ENCODE measurements at places on chromosomes 7 and 10.

DNA sequence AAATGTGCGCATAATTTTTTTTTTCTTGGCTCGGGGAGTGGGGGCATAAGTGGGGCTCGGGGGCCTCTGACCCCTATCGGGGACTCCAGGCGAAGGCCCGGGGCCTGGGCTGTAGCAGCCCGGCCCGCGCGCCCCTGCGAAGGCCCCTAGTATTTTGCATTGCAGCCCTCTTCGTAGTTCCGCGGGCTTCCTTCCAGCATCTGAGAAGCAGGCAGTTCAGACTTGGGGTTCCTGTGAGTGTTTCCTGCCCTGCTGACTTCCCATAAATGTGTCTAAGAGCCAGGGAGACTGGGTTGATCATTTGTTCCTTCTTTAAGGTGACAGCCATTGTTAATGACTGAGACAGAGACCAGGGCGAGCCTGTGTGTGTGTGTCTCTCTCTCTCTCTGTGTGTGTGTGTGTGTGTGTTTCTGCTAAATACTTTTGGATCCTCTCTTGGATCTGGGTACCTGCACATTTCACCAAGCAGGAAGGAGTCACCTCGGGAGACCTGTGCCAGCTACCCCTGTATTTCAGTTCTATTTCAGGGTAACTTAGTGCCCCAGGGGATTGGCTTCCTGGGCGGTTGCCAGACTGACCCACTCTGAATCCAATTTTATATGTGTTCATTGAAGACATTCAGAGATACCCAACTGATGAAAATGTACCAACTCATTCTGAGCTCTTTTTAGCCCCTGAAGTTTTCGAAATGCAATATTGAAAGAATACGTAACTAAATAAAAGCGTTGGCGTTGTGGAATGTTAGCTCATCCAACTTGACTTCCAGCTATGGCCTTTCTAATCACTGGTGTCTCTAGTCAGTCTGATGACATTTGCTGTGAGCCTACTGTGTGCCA lies 805 bp downstream of the MSRB2 start:
- peak; percentile 58 for DNase-seq

DNA sequence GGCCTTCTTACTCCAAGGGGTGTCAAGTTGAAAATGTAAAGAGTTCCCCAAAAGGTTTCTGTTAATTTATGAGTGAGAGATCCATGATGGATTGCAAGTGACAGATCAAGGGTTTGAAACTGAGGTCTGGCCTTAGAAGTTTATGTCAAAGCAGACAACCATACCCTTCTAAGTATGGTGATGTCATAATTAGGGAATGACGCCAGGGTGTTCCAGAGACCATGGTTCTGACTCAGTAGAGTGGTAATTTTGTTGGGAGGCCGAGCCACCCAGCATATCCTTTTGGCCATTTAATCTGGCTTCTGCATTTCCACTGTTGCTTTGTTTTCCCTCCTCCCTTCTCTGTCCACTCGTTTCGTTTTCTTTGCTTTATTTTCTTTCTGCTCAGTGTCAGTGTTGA lies 2.7 kb downstream of the TRUB1 start:
- no peak for DNase-seq

DNA sequence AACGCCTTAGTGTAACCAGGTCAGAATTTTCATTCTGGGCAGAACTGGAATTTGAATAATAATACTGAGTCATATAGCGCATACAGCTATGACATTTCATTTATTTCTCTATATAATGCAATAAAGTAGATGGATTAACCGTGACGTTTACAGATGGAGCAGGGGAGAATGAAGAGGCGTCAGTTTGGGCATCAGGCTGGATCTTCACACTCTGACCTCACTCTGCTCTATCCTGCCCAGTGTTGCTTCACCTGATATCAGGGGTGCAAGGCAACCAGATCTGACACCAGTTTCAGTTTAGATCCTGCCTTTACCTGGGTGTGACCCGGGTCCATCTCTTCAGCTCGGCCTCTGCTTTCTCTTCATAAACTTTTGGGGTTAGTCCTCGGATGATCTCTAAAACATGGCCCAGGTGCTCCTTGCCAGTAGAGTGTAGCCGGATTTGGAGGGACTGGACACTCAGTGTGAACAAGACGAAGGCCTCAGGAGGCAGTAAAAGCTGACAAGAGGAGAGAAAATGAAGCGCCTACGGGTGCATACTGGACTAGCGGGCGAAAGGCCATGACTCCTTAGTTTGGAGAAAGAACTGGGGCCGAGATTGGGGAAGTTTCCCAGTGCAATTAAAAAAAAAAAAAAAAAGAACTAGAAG lies 1.4 kb upstream of the ZYX start:
- DNase-seq: no peak

DNA sequence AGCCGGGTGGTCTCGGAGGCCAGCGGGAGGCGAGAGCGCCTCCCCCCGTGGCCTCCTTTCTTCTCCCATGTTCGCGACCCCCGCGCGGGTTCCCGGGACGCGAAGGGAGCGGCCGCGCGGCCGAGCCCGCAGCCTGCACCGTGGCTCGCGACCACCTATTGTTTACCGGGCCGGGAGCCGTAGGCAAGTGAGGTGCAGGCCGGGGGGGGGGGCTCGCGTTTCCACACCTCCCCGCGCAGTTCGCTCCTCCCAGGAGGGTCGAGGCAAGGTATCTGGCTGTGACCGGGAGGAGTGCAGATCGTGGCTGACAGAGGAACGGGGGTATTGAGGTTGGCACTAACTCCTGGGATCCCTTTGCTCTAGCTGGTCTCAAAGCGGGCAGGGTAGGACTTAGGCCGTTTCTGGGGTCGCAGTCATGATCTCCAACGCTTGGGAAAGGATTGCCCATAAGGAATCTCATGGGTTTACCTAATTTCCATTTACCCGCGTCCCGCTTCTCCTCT lies 734 bp downstream of the PTPN12 start:
- DNase-seq: peak; percentile 70

DNA sequence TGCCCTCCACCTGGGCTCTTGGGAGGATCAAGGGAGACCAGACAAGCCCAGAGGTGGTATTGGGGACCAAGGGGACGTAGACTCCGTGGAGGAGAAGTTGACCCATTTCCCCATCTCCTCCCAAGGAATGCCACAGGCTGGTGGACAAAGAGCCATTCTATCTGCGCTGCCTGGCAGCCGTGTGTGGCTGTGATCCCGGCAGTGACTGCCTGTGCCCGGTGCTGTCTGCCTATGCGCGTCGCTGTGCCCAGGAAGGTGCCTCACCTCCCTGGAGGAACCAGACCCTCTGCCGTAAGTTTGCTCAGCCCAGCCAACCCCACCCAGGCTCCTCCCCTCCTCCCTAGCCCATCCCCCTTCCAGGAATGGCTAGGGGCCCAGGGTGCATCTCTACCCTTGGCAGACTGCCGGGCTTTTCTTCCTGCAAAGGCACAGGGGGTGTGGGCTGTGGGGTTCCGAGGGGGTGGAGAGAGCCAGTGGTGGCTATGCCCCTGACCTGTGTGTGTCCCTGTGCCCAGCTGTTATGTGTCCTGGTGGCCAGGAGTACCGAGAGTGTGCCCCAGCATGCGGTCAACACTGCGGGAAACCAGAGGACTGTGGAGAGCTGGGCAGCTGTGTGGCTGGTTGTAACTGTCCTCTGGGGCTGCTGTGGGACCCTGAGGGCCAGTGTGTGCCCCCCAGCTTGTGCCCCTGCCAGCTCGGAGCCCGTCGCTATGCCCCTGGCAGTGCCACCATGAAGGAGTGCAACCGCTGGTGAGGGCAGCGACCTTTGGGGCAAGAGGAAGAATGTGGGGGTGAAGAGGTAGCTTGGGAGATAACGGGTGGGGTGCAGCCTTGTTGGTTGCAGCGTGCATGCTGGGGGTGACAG lies 10.2 kb upstream of the ZNF467 start:
- no peak for DNase-seq
